ENCODE measurements at places on chromosomes 1 and 21.

DNA sequence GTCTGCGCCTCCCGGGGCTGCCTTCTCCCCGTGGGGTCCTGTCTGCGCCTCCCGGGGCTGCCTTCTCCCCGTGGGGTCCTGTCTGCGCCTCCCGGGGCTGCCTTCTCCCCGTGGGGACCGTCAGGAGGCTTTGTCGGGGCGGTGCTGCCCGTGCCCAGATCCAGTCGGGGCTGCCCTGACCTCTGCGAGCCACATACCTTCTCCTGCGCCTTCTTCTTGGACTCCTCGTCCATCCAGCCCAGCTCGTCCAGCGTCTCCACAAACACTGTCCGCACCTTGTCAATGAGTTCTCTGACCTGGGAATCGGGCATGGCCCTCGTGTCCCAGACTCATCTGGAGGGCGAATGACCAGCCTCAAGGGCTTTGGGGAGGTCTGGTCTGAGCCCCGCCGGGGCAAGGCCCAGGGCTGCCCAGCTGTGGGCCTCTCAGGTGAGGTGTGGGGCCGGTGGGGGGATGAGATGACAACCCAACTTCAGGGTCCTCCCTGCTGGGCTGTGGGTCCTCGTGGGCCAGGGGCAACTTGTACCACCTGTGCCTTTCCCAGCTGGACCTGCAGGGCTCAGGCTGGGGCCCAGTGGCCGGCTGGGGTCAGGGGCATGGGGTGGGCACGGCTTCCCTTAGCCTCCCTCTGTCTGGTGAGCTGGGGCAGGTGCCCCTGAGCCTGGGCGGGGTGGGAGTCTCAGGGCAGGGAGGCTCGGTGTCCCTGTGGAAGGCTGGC lies 9.4 kb downstream of the PRXL2B start:
- DNase-seq, result no peak

- peak; percentile 90 for DNase-seq
Measured at GRCh38 chr1:28248273-28249012, 10.9 kb upstream of the SESN2 start.

DNA sequence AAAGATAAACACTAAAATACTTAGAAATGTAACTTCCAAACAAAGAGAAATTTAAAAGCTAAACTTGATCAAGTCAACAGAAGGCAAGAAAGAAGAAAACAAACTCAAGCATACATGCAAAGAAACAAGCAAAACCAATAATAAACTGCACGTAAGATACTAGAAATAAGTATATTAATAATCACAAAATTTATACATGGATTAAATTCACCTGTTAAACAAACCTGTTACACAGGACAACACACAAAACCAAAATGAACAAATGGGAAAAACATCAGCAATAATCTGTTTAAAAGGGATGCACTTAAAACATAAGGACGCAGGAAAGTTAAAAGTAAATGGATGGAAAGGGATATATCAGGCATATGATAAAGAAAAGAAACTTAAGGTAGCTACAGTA lies 165.8 kb downstream of the CDC42BPA start:
- DNase-seq, result no peak

DNA sequence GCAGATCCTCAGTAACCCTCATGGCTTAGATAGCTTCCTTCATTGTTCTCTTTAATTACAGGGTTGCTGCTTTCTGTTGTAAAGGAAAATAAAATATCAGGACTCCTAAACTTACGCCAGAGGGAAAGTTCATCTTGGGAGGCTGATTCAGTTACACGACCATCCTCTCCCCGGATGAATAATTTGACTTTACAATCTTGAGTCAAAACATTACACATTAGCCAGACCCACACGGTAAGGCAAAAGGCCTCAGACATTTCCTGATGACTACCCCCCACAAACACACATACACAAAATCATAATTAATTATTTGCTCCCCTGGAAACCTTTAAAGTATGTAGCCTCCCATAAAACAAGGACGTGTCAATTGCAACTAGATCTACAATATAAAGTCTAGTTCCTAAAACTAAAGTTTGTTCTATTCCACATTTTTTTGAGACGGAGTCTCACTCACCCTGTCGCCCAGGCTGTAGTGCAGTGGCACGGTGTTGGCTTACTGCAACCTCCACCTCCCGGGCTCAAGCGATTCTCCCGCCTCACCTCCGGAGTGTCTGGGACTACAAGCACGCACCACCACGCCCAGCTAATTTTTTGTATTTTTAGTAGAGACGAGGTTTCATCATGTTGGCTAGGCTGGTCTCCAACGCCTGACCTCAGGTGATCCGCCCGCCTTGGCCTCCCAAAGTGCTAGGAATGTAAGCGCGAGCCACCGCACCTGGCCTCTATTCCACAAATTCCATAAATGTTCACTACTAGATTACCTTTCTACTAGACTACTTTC lies 830 bp upstream of the PRDX1 start:
- DNase-seq, result no peak

- no peak for DNase-seq
Measured at GRCh38 chr1:179156026-179156425, 73.5 kb downstream of the ABL2 start.

- no peak for DNase-seq
Measured at GRCh38 chr1:174112489-174113162, 46.7 kb upstream of the RABGAP1L start.

GRCh38 chr1:156602557-156602993 lies 1.3 kb upstream of the GPATCH4 start:
- DNase-seq, result no peak

- DNase-seq, result peak; percentile 90
Measured at GRCh38 chr1:119968068-119968492, 71.8 kb upstream of the ADAM30 start.

GRCh38 chr1:215306426-215306825 lies 223.9 kb downstream of the KCNK2 start:
- no peak for DNase-seq

DNA sequence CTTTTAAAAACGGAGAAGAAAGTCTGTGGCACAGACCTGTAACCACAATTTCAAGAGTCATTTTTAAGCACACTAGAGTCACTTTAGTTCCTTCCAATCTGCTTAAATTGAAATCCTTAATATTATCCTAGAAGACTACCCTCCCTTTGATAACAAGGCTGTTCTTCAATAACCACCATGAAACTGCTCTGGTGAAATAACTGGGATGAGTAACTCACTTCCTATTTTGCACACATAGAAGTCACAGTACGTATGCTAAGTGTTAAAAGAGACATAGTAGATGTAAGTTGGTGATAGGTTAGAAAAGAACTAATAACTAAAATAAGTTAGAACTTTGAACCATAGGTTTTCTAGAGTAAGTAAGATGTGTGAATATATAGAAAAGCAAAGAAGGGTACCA lies 107.8 kb downstream of the NME7 start:
- DNase-seq, result no peak

DNA sequence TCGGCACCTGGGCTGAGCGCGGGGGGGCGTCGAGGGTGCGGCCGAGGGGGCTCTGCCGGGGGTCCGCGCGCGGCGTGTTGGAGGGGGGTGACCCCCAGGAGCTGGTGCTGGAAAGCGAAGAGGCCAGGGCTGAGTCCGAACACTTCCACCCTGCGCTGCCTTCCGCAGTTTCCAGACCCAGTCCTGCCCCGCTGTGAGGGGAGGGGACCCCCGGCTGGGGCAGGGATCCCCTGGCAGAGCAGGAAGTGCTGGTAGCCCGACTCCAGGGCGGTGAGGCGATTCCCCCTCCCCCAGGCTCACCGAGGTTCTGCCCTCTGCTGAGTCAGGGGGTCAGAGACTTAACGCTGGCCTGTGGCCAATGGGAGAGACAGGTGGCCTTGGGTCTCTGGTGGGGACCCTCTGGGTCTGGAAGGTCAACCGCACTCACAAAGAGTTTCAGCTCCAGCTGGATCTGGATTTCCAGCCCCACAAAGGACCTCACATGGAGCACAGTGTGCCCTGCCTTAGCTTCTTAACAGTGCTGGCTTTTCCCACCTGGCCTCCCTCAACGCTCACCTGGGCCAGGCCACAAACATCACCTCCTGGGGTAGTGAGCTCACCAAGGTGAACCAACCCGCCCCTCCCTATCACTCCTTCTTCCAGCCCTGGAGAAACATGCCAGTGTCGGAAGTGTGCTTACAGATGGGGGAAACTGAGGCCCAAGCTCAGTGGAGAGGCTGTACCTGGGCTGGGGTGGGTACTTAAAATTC lies 39.8 kb upstream of the SYNC start:
- no peak for DNase-seq

DNA sequence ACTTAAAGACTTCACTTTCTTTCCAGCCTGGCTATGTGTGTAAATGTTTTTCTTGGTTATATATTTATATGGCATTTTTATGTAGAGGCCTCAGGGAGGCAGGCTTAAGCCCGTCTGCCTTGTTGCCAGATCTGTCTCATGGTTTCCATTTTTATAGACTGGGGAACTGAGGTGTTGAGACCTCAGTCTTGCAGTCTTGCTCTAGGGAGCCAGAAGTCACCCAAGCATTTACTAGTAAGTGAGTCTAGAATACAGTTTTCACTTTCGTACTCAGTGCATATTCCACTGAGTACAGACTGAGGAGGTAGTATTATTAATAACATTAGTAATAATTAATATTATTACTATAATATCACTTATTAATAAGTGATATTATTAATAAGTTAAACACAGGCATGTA lies 161.4 kb downstream of the UCK2 start:
- DNase-seq, result no peak

DNA sequence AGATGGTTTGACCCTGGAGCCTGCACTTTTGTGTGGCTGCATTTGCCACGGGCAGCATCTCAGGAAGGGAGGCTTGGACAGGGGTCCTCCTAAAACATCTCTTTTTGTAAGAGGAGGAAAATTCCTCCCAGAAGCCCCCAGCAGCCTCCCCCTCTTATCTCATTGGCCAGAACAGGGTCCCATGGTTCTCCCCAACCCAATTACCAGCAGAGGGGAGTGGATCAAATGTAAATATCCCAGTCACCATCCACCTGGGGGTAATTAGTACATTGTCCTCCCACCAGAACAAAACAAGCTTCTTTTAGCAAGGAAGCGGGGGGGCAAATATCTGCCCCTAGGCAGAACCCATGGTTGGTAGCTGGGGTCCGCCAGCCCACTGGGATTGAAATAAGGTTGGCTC lies 44.7 kb upstream of the TENT5B start:
- no peak for DNase-seq

GRCh38 chr1:197920067-197920396 lies 2.9 kb downstream of the LHX9 start:
- no peak for DNase-seq

GRCh38 chr1:65963156-65963888 lies 170.6 kb downstream of the PDE4B start:
- DNase-seq, result no peak

DNA sequence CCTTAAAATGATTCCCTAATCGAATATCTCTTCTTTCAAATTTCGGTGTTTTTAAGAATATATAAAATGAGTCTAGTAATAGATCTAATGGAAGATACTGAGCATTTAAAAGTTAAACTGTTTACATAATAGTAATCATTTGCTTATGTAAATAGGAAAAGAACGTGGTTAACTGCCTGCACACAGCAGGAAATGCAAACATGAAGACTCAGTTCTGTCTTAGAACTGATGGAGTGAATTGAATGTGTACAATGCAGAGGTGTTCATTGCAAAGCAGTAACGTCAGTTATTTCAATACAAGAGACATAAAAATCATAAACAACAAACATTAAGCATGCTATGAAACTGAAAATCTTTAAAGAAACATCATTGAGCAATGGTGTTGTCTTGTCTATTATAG lies 359.4 kb upstream of the ADAMTS5 start:
- DNase-seq, result no peak

DNA sequence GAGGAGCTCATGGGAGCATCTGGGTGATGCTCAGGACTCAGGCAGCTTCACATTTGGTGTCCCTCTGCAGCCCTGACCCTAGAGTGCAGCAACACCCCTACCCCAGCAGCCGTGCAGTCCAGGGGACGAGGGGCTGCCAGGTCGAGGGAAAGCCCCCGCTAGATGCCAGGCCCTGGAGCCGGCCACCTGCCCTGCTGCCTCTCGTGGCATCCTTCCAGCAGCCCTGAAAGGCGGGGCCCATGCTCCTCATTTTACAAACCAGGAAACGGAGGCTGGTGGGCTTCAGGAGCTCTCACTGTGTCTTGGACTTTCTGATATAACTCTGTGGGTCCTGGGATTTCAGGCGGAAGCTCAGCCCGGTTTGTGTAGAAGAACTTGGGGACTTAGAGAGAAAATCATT lies 120.5 kb upstream of the WNT4 start:
- no peak for DNase-seq

DNA sequence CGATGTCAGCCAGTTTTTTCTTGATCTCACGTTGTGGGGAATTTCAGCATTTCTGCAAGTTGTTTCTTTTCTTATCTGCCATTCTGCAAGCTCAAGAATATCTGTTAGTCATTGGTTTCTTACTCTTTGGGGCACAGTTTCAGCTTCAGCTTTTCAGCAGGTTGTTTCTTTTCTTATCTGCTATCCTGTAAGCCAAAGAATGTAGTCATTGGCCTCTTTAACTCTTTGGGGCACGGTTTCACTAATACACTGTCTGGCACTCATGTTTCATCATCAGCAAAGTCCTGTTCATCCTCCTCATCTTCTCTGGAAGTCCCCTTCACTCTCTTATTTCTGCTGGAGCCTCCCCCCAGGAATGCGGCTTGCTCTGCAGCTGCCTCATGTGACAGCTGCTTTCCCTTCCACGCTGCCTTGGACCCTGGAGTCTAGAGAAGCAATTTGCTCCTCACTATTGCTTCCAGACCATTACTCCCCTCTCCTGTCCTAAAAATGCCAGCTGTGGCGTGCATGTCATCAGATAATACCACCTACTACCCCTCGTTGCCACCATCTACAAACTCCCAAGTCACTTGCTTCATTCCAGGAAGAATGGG lies 67.0 kb upstream of the CACNA1E start:
- DNase-seq, result no peak

- no peak for DNase-seq
Measured at GRCh38 chr1:30816211-30817076, 58.9 kb upstream of the LAPTM5 start.

DNA sequence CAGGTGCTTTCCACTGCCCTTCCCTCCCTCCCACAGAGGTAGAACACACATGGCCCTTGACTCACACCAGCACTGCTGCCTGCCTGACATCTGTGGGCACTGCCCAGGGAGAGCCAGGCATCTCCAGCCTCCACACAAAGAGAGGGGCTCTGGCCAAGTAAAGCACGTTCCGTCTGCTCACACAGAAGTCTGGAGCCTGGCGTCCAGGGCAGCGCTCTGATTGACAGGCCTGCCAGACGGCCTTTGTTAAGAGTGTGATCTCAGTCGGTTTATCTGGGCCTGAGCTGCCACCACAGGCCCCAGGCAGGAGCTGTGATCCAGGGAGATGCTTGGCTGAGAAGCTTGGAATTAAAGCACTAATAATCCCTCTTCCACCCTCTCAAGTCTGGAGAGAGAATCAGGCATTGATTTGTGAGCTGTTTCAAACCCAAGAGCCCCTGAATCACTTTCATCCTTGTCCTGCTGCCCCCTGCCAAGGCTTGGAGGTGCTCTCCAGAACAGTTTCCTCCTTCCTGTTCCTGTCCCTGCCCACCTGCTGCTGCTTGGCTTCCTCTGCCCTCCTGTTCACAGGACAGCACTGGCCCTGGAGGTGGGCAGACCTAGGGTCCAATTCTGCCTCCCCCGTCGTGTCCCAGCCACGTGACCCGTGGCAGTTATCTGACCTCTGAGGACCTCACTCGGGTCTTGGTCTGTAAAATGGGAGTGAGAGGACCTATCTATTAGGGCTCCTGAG lies 3.7 kb downstream of the DMRTB1 start:
- DNase-seq, result peak; percentile 46

Measured in activated CD8-positive, alpha-beta memory T cell treated with anti-CD3 and anti-CD28 coated beads for 24 hours (primary cell).